Hepatocyte (in vitro differentiated cells): ENCODE measurements at places on chromosomes 2 and 18. TPM values are rescaled to one million over a fixed set of nuclear protein-coding genes. Genes with fewer than 3 reads are reported as not detected.

Gene PJVK
- total RNA-seq: 3.8 and 3.9 TPM in 2 replicates

Gene NDC80
- 5.6 and 6.5 TPM in 2 replicates for total RNA-seq

DNA sequence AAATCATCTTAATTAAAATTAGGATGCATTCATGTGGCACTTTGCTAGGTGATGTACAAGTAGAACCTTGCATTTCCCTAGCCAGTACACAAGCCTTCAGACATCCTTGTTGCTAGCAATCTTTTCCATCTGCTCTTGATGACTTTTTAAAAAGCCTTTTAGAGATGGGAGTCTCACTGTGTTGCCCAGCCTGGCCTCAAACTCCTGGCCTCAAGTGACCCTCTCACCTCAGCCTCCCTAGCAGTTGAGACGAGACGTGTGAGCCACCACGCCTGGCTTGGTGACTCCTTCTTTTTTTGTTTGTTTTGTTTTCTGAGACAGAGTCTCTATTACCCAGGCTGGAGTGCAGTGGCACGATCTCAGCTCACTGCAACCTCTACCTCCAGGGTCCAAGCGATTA, 1.7 kb upstream of the CCDC88A start:
- no peak for DNase-seq
- no peak overlapping the region for H3K27ac ChIP-seq
- no peaks in the 10 kb centered on the region for H3K4me1 ChIP-seq
- no peaks in the 10 kb centered on the region for H3K27me3 ChIP-seq
- H3K4me3 ChIP-seq: no peak overlapping the region
- H3K36me3 ChIP-seq: no peaks in the 10 kb centered on the region

GRCh38 chr2:2655453-2656114, 324.5 kb upstream of the MYT1L start:
- H3K27me3 ChIP-seq: no peaks in the 10 kb centered on the region
- H3K4me3 ChIP-seq: no peak overlapping the region
- no peak overlapping the region for H3K27ac ChIP-seq
- no peaks in the 10 kb centered on the region for H3K4me1 ChIP-seq
- no peaks in the 10 kb centered on the region for H3K36me3 ChIP-seq
- DNase-seq: no peak
